ENCODE measurements at places on chromosomes 1 and 21.

DNA sequence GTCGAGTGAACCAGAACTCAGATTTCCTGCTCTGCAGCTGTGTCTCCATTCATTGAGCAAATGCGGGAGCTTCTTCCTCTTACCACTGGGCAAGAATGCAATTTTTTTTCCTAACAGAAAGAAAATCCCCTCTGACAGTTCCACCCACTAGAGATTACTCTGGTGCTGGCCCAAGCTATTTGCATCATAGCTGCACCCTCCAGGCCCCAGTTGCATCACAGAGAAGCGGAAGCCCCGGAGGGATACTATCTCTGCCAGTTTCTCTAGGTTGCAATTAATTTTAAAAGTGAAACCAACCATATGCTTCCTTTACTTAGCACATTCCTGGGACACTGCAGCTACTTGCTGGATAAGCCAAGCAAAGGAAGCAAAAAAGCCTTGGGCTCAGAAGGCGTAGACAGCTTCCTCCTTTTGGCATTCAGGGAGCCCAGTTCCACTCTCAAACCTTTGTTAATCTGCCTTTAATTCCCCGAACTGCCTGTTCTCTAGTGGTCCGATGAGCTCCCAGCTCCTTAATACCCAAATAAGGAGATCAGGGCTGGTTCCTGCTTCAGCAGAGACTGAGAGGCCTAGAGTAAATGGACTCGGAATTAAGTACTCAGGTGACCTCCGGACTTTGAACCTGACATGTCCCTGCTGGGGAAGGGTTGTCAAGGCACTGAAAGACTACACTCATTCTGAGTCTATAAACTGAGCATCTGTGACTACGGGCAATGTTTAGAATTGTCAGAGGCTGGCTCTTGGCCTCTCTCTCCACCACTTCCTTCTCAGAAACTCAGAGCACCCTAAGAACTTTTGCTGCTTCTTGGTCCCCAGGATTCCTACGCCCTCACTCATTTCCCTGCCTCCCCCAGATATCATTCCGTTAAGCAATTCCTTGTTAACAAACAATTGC lies 72.5 kb upstream of the TNFSF18 start:
- peak; percentile 34 for DNase-seq

DNA sequence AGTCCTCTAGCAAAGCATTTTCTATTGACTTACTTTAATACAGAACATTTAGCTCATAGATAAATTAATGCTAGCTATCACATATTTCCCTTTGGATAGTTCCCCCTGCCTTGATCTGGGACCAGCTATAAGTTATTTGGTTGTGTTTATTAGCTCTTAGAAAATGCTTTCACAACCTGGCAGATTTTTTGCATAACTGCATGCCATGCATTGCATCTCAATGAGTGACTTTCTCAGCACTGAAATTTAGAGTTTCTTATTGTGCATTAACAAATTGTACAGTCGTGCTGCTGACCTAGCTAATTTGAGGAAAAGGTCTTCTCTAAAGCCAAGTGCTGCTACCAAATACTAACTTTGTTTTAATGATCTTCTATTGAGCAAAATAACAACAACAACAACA lies 164.8 kb downstream of the PLPPR5 start:
- no peak for DNase-seq

DNA sequence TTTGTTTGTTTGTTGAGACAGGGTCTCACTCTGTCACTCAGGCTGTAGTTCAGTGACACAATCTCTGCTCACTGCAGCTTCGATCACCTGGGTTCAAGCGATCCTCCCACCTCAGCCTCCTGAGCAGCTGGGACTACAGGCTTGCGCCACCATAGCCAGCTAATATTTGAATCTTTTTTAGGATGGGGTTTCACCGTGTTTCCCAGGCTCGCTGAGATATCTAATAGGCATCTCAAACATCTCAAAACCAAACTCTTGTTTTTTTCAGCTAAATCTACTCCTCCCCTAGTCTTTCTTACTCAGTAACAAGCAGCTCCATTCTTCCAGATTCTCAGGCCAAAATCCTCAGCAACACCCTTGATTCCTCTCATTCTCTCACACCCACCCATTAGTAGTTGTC lies 22.0 kb upstream of the SRRM1 start:
- no peak for DNase-seq

GRCh38 chr1:18922848-18923755 lies 20.7 kb upstream of the ALDH4A1 start:
- DNase-seq: no peak

- no peak for DNase-seq
Observed at GRCh38 chr1:160186729-160187128, 3.6 kb upstream of the CASQ1 start.

DNA sequence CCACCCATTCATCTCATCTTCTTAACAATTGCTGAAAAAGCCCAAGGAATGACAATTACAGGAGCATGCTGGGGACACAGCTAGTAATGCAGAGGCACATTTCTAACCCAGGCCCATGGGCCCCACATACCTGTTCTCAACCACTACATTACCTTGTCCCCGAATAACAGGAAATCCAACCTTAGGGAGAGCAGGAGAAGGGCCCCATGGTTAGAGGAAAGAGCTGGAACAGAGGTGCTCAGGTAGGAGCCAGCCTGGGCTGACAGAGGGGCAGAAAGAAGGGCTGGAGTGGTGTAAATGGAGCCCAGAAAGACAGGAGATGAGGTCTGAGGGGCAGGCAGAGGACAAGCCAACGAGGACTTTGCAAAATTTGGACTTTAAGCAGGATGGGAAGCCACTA lies 11.4 kb upstream of the S100A8 start:
- DNase-seq: no peak

- DNase-seq: no peak
Observed at GRCh38 chr1:154575951-154576566, 8.5 kb downstream of the CHRNB2 start.

- DNase-seq: no peak
Observed at GRCh38 chr1:45340816-45341466, 701 bp upstream of the MUTYH start.

- no peak for DNase-seq
Observed at GRCh38 chr1:8182034-8182761, 135.7 kb upstream of the SLC45A1 start.

DNA sequence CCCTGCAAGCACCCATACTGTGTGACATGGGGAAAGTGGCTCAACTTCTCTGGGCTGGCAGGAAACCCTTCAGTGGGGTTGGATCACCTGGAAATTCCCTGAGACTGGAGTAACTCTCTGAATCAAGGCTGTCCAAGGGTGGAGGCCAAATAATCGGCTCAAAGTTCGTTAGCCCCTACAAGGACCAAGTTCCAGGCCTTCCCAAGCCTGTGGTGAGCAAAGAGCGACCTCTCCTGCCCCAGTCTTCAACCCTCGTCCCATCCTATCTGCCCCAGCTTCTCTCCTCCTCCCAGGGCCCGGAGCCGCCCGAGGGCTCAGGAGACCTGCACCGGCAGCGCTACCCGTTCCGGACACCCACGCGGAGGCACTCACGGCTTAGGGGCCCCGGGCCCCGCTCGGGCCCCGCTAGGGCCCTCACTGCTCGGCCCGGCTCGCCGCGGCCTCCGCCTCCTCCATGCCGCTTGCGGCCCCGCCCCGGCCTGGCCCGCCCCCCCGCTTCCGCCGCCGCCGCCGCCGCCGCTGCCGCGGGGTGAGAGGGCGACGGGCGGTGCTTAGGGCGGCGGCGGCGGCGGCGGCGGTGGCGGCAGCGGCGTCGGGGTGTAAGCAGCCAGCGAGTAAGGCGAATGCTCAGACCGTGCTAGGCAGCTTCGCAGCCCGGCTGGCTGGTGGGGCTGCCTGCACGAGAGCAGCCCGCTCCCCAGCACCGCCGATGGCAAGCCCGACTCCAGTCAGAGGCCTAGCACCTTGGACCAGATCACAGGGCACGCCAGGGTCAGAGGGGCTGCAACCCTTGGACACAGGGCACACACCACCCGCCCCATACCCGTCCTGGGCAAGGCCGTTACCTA lies at the start of gene POMGNT1:
Gene POMGNT1, minus strand, starts transcription at position 471 of the 848 bp plus-strand sequence. CDS start 613 bp downstream, outside the sequence.
- peak; percentile 41 for DNase-seq

DNA sequence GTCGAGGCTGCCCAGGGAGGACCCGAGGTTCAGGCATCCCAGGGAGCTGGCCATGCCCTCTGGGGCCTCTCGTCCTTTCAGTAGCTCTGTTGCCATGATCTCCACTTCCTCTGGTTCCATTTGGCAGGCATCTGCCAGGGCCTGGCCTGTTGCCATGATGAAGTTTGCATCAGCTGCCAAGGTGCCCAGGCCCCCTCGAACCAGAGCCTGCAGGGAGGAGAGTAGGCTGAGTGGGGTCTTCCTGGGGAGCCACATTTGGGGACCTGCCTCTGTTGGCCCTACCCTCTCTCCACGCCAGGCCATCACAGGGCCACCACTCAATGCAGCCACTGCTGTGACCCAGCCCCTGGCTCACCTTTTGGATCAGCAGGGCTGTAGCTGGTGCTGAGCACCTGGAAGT lies 16.4 kb upstream of the KIF21B start:
- DNase-seq: no peak

GRCh38 chr1:228740543-228741317 lies 5.5 kb downstream of the RHOU start:
- DNase-seq: no peak

- no peak for DNase-seq
Observed at GRCh38 chr1:115173151-115173550, 83.8 kb upstream of the TSPAN2 start.

DNA sequence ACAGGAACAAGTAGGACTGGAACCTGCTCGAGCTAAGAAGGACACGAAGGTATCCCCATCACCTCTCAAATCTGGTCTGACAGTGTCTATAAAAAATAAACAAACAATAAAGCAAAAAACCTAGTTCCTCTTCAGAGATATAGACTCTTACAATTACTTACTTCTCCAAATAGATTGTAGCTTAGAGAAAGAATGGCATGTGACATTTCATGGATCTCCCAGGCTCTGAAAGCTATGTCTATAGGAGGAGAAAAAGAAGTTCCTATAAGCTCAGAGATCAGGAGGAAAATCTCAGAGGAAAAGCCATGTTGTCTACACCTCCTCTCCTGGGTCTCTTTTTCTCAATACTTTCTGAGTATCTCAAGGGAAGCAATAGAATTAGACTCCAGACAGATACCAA lies 12.3 kb upstream of the OR10J5 start:
- no peak for DNase-seq

DNA sequence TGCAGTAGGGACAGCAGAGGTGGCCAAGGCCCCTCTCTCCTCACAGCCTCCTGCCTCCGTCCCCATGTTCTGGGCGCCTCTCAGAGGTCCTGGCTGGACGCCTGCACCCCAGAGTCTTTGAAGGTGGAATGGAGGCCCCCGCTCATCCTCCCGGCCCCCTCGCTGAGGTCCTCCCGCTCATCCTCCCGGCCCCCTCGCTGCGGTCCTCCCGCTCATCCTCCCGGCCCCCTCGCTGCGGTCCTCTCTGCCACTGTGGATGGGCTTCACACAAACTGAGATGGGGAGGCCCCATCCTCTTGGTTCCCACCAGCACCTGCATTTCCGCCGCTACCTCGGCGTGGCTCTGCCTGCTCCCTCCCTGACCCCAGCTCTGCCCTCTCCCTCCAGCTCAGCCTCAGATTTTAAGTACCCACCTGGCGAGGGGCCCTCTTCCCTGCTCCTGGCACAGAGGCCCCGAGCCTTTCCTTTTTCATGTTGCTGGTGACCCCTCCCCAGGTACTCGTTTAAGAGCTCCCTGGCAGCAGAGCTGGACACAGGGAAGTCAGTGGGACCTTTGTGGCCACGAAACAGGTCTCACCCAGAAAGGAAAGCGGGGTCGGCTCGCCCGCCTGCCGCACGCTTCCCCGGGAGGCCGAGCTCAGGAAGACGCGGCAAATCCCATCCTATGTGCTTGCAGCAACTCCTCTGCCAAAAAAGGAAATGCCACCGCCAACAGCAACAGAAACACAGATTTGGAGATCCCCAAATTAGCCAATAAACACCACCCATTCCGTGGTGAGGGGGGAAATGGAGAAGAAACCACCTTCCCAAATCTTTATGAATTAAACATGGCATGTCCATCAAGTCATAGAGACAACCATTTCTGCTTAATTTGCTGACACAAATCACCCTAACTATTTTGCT lies 143.7 kb downstream of the PRDM16 start:
- DNase-seq: no peak

DNA sequence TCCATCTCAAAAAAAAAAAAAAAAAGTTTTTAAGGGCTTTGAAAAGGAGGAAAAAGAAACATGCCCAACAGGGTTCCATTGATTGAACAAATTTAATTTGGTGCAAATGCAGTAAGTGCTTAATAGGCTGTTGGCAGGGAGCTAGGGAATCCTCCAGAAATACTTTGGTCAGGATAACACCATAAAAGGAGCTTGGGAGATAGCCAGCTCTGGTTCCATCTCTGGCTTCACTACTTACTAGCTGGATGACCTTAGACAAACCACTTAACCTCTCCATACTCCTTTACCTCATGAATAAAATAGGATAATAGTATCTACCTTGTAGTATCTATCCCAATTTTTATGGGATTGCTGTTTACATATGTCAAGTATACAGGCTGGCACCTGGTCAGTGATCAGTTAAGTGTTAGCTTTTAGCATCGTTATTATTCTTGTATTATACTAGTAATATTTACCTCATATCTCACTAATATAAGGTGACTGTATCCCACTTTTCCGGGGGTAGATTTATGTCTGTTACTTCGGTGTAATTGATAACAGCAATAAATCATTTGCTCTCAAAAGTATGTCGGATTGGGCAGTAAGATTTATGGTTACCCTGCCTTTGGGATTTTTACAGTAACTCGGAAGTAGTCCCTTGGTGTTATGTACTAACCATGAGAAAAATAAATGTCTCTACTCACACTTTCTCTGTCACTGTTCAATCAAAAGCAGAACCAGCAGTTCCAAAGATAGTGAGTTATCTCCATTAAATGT lies 36.4 kb downstream of the BTG3 start:
- DNase-seq: no peak

DNA sequence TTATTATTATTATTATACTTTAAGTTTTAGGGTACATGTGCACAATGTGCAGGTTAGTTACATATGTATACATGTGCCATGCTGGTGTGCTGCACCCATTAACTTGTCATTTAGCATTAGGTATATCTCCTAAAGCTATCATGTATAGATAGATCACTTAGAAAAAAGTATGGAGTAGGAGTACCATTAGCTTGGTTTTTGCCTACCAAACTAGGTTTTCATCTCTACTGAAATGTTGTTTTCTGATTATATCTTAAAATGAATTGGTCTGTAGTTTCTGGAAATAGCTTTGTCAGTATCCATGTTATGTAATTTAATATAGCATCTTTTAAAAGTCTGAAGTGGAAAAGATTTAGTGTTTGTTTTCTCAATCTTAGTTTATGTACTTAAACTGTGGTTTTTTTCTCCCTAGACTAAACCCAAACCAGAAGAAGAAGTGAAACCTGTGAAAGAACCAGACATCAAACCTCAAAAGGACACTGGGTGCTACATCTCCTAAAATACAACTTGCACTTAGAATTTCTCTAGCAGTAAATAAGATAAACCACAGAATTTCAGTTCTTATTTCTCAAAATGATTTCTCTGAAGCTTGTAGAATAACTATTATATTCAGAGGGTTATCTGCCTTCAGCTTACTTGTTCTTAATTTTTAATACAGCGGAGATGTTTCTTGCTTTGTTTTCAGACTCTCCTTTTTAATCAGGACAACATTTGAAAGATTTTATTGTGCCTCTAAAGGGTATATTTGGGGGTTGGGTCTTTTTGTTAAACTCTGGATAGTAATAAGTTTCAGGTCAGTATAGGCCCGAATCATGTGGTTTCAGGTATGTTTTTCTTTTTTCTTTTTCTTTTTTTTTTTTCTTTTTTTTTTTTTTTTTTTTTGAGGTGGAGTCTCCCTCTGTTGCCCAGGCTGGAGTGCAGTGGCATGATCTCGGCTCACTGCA lies 4.5 kb upstream of the FAM177B start:
- no peak for DNase-seq
